Stimulated activated CD4-positive, alpha-beta T cell treated with anti-CD3 and anti-CD28 coated beads, Interleukin-15, amount 100 ng/mL, for 48 hours (primary cell): ENCODE measurements at places on chromosomes 2 and 18.

DNA sequence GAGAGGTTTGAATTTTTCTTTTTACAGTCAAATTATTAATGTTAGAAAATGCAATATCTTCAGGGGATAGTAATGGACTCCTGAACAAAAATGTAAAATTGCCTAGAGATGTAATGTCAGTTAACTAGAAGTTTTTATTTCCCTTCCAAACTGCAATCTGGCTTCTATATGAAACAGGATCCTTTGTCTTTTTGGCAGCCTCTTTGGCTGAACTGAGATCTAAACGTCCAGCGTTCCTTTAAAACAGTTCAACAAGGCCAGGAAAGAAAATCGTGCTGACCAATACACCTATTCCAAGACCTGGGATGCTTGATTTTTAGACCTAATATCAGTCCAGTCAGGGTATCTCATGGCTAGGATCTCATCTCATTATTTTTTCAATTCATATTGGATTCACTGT lies 245.5 kb downstream of the FIGN start:
- DNase-seq: no peak

- no peak for DNase-seq
Observed at GRCh38 chr2:71595569-71595968, 142.2 kb downstream of the DYSF start.

- no peak for DNase-seq
Observed at GRCh38 chr2:233111427-233111826, 51.3 kb downstream of the INPP5D start.

GRCh38 chr2:207504513-207505170 lies 25.1 kb upstream of the CREB1 start:
- no peak for DNase-seq

GRCh38 chr2:60470340-60470739 lies 83.1 kb downstream of the BCL11A start:
- DNase-seq: no peak

DNA sequence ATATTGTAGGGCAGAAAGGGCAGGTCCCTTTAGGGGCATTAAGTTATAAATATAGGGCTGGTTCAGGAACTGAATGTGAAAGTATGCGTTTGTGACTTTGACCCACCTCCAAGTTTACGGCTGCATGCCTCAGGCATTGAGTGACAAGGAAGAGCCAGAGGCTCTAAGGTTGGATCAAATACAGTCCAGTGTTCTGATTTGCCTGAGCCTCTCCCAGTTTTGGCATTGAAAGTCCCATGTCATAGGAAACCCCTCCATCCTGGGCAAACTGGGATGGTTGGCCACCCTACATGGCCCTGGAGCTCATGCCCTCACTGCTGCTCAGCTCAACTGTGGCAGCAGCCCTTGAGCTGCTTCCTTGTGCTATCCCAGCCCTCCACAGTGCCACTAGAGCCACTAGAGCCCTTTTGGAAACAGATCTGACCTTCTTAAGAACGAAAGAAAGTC lies 29.9 kb downstream of the HK2 start:
- no peak for DNase-seq

GRCh38 chr18:67425672-67426071 lies 90.8 kb downstream of the DSEL start:
- no peak for DNase-seq

DNA sequence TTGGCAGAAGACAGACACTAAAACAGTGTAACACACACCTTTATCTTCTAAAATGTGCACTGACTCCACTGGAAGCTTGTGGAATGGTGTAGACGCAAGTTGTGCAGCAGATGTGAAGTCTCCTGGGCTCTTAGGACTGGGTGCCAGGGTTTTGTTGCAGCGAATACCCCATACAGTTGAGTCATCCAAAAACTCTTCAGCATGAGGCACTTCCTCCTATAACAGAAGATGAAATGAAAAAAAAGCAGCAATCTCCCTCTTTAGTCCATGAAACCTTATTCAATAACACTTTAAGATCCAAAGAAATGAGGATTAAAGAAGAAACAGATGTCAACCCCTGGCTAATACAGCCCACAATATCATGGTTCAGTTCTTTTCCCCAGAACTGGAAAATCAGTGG lies 22.2 kb downstream of the BUB1 start:
- no peak for DNase-seq

- no peak for DNase-seq
Observed at GRCh38 chr2:101759162-101759561, 61.7 kb downstream of the MAP4K4 start.

- DNase-seq: no peak
Observed at GRCh38 chr2:175350105-175350504, 168.6 kb upstream of the ATP5MC3 start.
